Smooth muscle cell of the brain vasculature (primary cell): ENCODE measurements at places on chromosomes 4 and X.

- DNase-seq: no peak
Observed at GRCh38 chrX:93422693-93423092, 250.7 kb downstream of the NAP1L3 start.

DNA sequence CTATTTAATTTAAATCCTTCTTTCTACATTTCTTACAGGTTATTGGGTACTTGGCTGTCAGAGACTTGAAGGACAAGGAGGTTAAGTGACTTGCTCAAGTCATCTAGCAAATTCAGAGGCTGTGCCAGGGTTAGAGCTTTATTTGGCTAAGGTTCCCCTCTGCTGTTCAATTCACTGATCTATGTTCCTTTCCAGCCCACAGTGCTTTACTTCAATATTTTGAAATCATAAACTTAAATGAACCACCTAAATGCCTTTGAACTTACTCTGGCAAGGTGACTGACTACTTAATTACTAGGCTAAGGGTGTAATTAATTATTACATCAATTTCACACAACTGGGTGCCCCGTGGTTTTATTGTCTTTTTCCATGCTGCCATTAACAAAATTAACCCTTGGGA is 288.7 kb downstream of the CAMK2D start:
- no peak for DNase-seq

- DNase-seq: no peak
Observed at GRCh38 chr4:181661923-181662322, 581.3 kb upstream of the TENM3 start.

DNA sequence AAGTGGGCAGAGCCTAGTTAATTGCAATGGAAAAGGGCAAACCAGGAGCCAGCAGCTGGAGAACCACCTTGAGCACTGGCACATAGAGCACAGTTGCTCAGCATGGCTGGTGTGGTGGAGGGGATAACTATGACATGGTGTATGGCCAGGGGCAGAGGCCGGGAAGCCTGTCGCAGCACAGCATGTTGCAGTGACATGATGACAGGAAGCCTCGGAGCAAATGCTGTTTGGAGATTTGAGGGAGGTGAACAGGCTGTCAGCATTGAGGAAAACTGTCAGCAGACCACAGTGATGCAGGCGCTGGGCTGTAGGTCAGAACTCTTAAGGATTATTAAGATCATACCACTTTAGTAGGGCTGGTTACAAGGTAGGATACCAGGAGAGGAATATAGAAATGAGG is 228.7 kb downstream of the CBR4 start:
- no peak for DNase-seq

DNA sequence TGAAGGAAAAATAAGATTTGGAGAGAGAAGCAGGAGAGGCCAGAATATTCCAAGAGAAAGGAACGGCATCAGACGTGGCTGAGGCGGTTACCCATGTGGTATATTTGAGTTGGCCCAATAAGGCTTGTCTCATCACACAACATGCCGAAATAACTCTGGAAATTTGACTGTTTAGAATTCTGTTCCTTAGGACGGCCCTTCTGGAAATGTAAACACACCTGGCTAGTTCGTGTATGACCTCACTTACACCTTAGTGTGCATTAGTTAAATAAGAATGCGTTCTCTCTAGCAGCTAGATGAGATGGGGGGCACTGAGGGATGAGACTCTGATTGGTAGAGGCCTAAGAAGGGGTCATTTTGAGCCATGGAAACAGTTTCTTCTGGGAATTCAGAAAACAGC is 33.2 kb upstream of the PLAC1 start:
- DNase-seq: no peak

- no peak for DNase-seq
Observed at GRCh38 chr4:159551281-159551680, 448.4 kb downstream of the RAPGEF2 start.

- no peak for DNase-seq
Observed at GRCh38 chr4:167581449-167581965, 347.2 kb upstream of the SPOCK3 start.

DNA sequence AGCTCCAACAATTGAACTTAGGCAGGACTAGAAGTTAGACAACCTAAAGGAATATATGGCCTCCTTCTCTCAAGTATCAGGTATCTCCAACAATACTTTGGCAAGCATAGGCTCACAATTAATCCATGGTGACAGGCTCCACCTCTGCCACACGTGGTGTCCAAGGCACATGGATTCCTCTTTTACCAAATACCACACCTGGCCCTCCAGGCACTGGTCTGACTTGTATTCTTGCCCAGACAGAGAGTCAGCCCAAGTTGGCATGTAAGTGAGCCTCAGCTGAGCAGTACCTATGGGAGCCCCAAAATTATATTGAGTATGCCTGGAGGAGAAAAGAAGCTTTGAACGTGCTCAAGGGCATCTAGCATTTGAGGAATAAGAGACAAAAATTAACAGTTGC is 19.6 kb downstream of the SRPX2 start:
- DNase-seq: no peak

DNA sequence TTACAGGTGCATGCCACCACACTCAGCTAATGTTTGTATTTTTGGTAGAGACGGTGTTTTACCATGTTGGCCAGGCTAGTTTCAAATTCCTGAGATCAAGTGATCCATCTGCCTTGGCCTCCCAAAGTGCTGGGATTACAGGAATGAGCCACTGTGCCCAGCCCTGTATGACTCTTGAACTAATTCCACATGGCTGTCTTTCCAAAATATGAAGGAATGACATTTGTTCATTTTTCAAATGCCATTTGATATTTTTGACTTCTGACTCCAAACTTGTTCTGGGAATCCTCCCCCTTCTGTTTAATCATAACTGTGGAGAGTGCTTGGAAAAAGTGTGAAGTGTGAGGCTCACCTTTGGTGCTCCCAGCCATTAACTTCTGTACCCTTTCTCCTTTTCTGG is 119.2 kb downstream of the NHS start:
- DNase-seq: no peak

DNA sequence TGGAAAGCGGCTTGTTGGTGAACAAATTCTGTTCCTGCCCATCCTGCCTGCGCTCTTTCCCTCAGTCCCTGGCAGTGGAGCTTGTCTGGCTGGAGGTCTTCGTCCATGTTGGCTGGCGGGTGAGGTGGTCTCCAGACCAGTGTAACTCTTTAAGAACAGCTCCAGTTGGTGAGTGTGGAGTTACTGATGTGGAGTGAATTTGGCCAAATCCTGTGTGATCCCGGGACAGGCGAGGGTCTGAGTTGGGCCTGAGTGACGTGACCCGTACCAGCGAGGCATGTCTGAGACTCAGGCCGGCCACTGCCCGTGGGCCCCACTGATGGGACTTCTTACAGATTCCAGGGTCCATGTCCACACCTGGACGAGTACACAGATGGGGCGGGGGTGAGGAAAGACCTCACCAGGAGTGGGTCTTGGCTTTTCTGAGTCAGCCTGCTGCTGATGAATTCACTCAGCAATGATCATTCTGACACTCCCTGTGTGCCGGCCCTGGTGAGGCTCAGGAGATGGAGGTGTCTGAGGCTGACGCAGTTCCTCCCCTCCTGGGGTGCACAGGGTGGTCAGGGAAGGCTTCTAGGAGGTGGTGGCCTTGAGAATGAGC is 45.5 kb downstream of the PSAPL1 start:
- DNase-seq: no peak

- no peak for DNase-seq
Observed at GRCh38 chrX:55758033-55758432, 40.5 kb downstream of the RRAGB start.

DNA sequence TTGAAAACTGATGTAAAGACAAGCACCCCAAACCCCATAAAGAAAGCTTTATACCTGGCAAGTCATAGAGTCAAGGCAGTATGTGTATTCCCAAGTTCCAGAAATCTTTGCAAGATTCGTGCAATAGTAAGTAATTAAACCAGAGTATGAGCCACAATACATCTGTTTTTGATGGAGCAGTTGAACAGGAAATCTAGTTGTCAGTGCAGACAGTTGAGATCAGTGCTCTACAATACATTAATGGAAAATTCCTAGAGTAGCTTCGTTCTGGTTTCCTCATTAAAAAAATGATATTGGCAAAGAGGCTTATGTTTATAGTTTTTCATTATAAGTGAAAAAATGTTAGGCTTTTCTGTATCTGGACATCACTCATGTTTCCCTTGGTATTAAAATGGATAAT is 575.3 kb downstream of the TRIML1 start:
- DNase-seq: no peak
